ENCODE measurements at places on chromosomes 16 and 17. TPM values are rescaled to one million over a fixed set of nuclear protein-coding genes. Genes with fewer than 3 reads are reported as not detected.
A peak's percentile ranks its signal among the peaks of the same experiment; 100 is the strongest.

DNA sequence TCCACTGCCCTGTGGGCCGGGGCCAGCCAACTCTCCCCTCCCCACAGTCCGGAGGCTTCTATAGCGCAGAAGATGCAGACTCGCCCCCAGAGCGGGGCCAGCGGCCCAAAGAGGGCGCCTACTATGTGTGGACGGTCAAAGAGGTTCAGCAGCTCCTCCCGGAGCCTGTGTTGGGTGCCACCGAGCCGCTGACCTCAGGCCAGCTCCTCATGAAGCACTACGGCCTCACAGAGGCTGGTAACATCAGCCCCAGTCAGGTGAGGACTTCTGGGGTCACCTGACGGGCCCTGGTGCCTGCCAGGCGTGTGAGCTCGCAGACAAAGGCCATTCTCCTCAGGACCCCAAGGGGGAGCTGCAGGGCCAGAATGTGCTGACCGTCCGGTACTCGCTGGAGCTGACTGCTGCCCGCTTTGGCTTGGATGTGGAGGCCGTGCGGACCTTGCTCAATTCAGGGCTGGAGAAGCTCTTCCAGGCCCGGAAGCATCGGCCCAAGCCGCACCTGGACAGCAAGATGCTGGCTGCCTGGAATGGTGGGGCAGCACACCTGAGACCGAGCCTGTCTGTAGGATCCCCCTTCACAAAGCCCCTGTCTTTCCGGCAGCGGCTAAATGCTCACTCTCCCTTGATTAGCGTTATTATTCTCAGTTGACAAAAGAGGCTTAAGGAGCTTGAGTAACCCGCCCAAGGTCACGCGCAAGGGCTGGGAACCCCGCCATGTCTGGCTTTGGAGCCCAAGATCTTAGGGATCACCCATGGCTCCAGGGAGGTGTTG, 3.9 kb downstream of the SPATA20 start:
- DNase-seq, result peak; percentile 95
- H3K4me3 ChIP-seq, result no peak overlapping the region
- H3K27me3 ChIP-seq, result no peaks in the 10 kb centered on the region
- H3K27ac ChIP-seq, result no peak overlapping the region
- peaks cover 15% of the 10 kb centered on the region for H3K36me3 ChIP-seq
- peaks cover 9% of the 10 kb centered on the region for H3K4me1 ChIP-seq

Gene MAP2K6
- 8.6 TPM for total RNA-seq

GRCh38 chr17:69696650-69697049, 282.2 kb downstream of the MAP2K6 start:
- peaks cover 2% of the 10 kb centered on the region for H3K4me1 ChIP-seq
- no peak for DNase-seq
- H3K27ac ChIP-seq, result no peak overlapping the region
- no peak overlapping the region for H3K4me3 ChIP-seq

DNA sequence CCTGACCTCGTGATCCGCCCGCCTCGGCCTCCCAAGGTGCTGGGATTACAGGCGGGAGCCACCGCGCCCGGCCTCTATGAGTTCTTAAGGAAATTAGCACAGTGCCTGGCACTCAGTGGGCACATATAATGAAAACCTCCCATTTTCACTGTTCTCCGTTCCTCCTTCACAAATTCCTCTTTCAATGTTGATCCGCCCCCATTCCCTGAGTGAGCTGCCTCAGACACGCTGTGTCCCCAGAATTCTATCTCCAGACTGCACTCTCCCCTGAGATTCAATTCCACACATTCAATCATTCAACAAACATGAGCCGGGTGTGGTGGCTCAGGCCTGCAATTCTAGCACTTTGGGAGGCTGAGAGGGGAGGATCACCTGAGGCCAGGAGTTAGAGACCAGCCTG, 7.0 kb downstream of the P2RX1 start:
- DNase-seq, result no peak
- H3K27ac ChIP-seq, result no peak overlapping the region
- H3K4me1 ChIP-seq, result no peaks in the 10 kb centered on the region
- H3K36me3 ChIP-seq, result no peaks in the 10 kb centered on the region
- H3K27me3 ChIP-seq, result no peaks in the 10 kb centered on the region
- H3K4me3 ChIP-seq, result no peak overlapping the region

- no peaks in the 10 kb centered on the region for H3K27me3 ChIP-seq
- no peaks in the 10 kb centered on the region for H3K36me3 ChIP-seq
- H3K4me1 ChIP-seq, result no peaks in the 10 kb centered on the region
- no peak overlapping the region for H3K4me3 ChIP-seq
Measured at GRCh38 chr16:66443269-66443652, 16.2 kb downstream of the BEAN1 start.

DNA sequence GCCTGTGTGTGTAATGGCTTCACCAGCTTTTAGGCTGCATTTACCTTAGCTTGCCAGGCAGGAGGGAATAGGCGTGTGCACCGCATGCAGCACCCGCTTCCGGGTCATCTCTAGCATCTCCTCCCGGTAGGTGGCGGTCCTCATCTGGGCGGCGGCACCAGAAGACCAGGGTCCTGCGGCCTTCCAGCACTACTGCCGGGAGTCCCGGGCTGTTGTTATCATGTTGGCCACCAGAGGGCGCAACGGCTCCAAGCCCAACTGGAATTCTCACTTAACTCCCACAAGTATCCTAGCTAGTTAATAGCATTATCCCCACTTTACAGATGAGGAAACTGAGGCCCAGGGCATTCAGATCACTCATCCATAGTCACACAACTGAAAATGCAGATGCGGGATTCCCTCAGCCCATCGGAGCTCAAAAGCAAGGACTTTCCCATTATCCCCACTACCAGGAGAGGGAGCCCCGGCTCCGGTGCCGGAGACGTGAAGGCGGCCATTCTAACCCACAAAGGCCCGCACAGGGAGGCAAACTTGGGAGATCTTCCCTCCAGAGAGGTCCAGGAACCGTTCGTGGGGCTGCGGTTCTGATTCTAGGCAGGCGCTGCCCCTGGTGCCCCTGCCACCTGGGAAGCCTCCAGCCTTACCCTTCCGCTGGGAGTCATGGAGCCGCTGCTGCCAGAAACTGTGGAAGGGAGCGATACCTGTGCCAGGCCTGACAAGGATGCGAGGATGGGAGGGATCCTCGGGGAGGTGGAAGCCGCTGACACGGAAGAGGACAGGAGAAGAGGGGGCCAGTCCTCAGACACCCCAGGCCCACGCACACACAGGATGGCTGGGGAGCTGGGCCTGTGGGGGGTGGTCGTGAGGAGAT, 23.9 kb downstream of the LGALS9 start:
- H3K36me3 ChIP-seq, result no peaks in the 10 kb centered on the region
- no peak overlapping the region for H3K27ac ChIP-seq
- no peaks in the 10 kb centered on the region for H3K27me3 ChIP-seq
- H3K4me3 ChIP-seq, result no peak overlapping the region

Gene FLCN
- total RNA-seq, result 44.4 TPM

Gene NT5M
- total RNA-seq, result 2.8 TPM

All from kidney (tissue), 22 donors.